ENCODE measurements at places on chromosomes 2 and 18. TPM values are rescaled to one million over a fixed set of nuclear protein-coding genes. Genes with fewer than 3 reads are reported as not detected.

DNA sequence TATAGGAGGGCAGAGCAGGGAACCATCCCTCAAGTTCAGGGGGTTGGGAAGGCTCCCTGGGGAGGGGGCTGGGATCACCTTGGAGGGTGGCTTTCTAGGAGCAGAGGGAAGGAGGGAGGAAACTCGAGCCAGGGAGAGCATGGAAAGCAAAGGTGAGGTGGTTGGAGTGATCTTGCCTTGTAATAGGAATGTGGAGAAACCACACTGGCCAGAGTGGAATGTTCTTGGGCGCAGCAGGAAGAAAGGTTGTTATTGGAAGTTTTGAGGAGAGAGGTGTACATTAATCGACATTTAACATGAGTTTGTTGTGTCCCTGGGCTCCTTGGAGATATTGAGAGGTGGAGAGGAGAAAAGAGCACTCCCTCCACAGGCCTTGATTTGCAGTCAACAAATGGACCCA lies 272.2 kb downstream of the PRKCE start:
- DNase-seq: no peak

- no peak for DNase-seq
Observed at GRCh38 chr2:237324837-237325236, 89.1 kb downstream of the COL6A3 start.

DNA sequence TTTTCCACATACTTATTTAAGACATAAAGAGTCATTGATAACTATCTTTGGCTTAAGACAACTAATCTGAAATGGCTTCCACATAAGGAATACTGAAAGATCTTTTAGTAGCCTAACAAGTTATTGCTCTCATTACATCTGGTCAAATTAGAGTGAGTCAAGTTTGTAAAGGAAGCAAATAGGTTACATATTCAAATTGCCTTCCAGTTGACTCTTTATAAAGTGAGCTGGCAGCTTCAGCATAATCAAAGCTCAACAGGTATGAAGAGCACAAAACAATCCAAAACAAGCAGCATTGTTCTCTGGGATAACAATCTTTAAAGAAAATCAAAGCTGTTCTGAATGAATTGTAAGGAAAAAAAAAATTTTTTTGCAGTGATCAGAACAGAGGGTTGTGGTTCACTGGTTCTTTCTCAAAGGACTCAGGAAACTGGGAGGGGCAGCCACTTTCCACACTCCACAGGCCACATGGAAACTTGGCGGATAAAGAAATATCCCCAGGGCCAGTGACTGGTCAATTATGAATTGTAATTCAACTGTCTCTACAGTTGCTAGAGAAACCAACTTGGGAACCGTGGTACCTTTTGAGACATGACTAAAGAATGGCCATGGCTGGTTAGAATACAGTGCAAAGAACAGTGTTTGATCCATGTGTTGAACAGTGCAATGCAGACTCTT lies 369.3 kb upstream of the KCNH7 start:
- no peak for DNase-seq

Gene CFAP210
- 0.94 TPM for total RNA-seq

Gene GALNT14
- total RNA-seq: 4.1 TPM

Gene GPAT2
- not detected for total RNA-seq
